CD4-positive, alpha-beta memory T cell (primary cell): ENCODE measurements at places on chromosomes 7 and 10.

DNA sequence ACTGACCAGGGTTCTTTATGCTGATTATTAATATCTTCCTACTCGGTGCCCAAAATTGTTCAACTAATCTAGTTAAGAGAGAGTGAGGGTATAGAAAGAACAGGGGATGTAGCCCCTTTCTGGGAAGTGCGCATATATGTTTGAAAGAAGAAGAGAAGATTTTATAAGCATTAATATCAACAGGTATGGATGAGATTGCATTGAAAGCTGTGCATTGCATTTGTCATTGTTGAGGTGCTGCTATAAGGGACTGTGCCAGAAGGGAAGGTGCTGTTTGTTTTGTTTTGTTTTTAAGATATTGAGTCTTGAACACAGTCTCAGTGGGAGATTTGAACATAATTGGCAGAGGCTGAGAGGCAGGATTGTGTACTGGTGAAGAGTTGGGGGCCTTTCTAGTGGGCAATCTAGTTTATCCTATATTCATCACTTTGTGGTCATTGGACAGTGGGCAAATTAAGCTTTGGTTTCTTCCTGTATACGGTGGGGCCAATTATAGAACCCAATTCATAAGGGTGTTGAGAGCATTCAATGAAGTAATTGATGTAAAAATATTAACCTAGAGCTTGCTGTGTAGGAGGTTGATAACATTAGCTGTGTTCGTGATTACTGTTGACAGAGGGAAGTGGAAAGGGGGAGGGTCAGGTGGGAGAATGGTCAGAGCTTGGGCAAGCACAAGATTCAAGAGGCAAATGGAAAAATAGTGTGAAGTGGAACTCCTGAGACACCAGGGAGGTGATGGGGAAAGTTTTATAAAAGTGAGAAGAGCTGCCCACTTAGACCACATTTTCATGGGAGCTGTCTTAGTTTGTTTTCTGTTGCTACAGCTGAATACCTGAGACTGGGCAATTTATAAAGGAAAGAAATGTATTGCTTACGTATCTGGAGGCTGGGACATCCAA is 19.9 kb upstream of the PCGF5 start:
- DNase-seq, result no peak

GRCh38 chr10:88974446-88975376 is 15.9 kb upstream of the FAS start:
- DNase-seq, result peak; percentile 54

GRCh38 chr7:23334482-23335056 is 35.4 kb downstream of the MALSU1 start:
- DNase-seq, result no peak

- DNase-seq, result no peak
These were observed 494.3 kb downstream of the GALNT17 start for GRCh38 chr7:71626206-71626605.

DNA sequence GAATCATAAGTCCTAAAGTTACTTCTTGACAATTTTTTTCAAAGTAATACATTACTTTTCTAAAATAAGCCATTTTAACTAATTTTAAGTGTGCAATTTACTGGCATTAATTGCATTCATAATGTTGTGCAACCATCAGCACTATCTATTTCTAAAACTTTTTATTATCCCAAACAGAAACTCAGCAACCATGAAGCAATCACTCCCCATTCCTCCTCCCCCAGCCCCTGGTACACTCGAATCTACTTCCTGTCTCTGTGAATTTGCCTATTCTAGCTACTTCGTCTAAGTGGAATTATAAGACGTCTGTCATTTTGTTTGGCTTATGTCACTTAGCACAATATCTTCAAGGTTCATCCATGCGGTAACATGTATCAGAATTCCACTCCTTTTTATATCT is 84.9 kb downstream of the MKX start:
- no peak for DNase-seq

DNA sequence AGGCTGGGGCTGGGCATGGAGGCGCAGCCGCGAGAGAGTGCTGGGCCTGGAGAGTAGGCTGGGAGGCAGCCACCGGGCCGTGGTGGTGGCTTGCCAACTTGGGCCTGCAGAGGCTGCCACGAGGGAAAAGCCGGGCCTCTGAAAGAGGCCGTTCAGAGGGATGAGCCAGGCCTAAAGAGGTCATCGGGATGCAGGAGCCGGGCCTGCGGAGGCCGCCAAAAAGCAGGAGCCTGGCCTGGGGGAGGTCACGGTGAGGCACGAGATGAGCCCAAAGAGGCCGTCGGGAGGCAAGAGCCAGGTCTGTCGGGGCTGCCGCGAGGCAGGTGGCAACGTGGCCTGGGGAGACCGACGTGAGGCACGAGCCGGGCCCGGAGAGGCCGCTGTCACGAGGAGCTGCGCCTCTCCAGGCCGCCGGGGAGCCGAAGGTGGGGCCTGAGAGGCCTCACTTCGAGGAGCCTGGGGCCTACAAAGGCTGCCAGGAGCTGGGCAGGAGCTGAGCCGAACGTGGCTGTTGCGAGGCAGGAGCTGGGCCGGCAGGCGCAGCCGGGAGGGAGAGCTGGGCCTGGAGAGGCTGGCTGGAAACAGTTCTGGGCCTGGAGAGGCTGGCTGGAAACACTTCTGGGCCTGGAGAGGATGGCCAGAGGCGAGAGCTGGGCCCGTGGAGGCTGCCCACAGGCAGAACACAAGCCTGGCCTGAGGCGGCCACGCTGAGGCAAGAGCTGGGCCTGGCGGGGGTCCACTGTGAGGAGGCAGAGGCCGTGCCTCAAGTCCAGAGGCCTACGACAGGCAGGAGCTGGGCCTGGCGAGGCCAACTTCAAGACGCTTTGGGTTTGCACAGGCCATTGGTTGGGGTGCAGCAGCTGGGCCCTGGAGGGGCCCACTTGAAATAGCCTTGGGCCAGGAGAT is 24.6 kb downstream of the MDH2 start:
- no peak for DNase-seq

GRCh38 chr10:129914960-129915359 is 49.1 kb downstream of the EBF3 start:
- DNase-seq, result no peak
